Astrocyte of the spinal cord (primary cell): ENCODE measurements at places on chromosomes 7 and 10.

DNA sequence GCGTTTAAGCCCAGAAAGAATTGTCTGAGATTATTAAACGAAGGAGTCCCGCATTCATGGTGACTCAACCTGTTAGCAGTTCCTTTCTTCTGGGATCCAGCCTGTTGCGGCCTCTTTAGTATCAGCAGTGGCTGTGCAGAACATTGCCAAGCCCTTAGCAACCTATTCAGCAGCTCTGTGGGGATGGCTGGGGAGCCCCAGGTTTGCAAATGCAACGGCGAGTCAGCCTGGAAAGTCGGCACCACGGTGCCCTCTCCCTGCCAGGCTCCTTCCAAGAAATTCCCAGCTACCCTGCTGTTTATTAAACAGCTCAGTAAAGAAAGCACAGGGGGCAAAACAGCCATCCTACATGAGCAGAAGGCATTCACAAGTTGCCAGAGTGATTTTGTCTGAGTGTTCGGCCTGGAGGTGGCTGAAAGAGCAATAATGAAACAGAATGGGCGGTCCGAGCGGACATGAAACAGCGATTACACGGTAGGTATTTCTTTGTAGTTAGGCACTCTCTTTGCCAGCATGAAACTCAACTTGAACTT is 198.3 kb downstream of the BAMBI start:
- peak; percentile 71 for DNase-seq

DNA sequence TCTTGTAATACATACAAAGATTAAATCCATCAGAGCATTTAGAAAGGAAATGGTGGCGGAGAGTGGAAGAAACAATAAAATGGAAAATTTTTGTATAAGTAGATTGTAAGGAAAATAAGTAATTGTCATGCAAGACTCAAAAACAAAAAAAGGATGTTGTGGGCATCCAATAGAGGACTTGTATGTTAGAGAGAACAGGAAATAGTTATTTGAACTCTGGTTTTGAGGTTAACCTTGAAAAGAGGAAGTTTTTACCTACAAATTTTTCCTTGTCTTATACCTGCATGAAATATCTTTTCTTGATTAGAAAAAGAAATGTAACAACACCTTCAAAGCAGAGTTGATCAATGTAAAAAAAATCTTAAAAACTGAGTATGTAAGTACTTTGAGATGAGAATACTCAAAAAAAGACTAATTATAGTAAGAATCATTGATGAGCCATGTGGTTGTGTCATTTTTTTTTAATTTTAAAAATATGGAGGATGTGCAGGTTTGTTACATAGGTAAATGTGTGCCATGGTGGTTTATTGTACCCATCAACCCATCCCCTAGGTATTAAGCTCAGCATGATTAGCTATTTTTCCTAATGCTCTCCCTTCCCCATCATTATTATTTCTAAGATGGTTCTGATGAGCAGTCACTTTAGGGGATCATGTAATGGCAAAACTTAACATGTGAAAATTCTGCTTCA is 11.9 kb downstream of the TMEM106B start:
- no peak for DNase-seq

- no peak for DNase-seq
These were observed 25.0 kb upstream of the CDH23 start for GRCh38 chr10:71371750-71372166.

DNA sequence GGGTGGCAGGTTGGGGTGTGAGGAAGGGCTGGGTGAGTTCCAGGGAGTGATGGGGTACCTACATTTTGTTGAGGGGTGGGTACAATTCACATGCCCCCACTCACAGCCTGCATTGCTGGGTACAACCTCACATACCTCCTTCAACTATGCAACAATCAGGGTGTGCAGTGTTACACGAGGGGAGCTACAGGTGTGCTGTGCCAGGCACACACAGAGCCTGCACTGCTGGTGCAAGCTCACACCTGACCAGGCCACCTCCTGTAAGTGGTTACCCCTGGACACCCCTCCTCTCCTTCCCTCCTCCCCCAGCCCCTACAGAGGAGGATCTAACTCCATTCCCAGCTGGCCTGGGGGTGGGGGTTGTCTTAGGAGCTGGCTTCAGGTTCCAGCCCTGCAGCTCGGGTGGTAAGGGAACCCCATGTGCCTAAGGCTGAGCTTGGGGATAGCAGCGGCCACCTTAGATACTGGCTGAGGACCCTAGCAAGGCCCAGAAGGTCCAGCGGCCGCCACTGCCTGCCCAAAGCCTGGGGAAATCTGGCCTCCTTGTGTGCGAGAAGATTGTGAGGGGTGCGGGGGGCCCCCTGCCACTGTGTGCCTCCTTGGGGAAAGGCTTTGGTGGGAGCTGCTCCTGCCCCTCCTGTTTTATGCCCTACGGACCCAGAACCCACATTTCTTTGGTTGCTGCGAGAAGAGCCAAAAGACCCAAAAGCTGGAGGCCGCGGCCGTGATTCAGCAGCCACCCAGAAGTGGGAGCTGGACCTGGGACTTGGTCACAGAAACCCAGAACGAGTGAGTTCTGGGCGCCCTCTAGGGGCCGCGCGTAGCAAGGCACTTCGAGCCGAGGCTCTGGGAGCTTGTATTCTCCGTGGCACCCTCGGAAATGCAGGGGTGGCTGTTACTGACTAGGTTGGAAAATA is 10.8 kb downstream of the TLX1 start:
- peak; percentile 76 for DNase-seq

GRCh38 chr10:75916906-75917305 is 485.5 kb downstream of the LRMDA start:
- no peak for DNase-seq

GRCh38 chr7:9391984-9392383 is 958.6 kb downstream of the NXPH1 start:
- DNase-seq = no peak

GRCh38 chr7:123770378-123770777 is 21.6 kb upstream of the WASL start:
- peak; percentile 43 for DNase-seq

- peak; percentile 89 for DNase-seq
These were observed 21.4 kb upstream of the HELLS start for GRCh38 chr10:94524146-94524545.

DNA sequence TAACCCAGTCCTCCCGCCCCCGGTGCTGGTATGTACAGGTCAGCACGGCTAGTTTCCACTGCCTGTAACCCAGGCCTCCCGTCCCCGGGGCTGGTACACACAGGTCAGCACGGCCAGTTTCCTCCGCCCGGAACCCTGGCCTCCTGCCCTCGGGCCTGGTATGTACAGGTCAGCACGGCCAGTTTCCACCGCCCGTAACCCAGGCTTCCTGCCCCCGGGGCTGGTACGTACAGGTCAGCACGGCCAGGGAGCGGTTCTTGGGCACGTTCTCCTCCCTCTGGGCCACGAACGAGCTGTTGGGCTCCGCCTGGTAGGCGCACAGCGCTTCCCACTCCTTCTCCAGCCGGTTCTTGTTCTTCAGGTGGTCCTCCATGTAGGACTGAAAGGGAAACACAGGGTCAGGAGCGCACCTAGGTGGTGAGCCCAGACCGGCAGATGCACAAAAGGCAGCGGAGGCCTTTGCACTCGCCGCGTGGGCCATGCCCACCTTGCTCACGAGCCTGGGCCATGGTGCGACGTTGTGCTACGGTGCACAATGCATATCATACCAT is 284.4 kb downstream of the DNAJB6 start:
- no peak for DNase-seq

GRCh38 chr7:93053949-93054943 is 63.5 kb downstream of the SAMD9 start:
- no peak for DNase-seq

GRCh38 chr7:134891262-134891695 is 95.0 kb upstream of the AGBL3 start:
- peak; percentile 97 for DNase-seq

- DNase-seq = no peak
These were observed 34.8 kb downstream of the HBP1 start for GRCh38 chr7:107203607-107204006.

DNA sequence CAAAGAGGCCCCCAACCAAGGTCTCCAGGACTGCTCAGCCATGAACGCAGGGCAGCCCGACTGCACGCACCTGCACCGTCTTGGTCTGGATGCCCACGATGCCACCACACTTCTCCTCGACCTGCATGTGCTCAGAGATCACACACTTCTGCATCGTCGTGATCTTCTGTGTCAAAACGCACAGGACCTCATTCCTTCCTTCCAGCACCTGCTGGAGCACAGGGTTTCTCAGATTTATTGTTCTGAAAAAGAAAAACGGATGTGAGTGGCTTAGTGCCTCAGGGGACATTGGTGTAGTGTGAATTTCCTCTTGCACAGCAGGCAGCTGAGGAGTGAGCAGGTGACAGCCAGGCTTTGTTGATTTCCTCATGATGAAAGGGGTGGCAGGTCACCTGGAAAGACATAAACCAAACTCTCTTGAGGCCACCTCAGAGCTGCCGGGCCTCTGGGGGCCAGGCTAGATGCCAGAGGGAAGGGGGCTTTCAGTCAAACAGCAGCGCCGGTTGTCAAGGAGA is 38.2 kb downstream of the GSDME start:
- DNase-seq = no peak

- no peak for DNase-seq
These were observed 1270.2 kb upstream of the SORCS1 start for GRCh38 chr10:108434559-108435252.

DNA sequence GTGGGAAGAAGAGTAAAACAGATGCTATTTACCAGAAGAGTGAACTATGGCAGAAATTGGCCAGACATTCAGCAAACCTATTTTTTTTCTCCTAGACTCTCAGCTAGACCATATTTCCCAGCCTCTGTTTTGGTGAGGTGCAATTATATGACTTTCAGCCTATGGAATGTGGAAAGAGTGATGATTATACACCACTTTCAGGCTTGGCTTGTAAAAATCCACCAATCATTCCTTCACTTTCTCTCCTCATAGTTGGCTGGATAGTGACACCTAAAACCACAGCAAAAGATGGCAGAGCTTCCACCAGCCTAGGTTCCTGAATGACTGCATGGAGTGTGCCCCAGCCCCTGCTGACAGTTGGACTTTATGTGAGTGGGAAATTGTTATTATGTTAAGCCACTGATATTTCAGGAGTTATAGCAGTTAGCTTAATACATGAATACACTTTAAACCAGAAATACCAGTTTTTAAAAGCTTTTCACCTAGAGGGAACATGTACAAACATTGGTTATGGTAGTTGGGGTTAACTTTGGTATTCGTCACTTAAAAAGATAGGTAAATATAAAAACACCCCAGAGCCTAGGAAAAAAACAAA is 19.1 kb upstream of the TNKS2 start:
- no peak for DNase-seq

DNA sequence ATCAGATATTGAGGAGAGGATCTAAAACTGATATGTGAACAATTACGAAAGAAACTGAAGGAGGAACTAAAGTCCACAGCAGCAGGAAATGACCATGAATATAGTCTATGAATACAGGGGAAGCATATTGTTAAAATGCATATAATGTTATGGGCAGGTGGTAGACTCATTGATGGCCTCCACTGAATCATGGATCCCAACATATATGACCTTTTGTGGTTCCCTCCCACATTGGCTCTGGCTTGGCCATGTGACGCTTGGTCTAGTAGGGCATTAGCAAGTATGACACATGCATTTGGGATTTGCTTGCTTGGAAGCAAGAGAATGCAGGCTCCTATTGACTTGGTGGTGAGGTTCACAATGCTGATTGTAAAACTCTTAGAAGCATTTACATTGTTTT is 55.2 kb upstream of the RAB18 start:
- peak; percentile 48 for DNase-seq

GRCh38 chr7:98784216-98784785 is 85.5 kb downstream of the TMEM130 start:
- no peak for DNase-seq

DNA sequence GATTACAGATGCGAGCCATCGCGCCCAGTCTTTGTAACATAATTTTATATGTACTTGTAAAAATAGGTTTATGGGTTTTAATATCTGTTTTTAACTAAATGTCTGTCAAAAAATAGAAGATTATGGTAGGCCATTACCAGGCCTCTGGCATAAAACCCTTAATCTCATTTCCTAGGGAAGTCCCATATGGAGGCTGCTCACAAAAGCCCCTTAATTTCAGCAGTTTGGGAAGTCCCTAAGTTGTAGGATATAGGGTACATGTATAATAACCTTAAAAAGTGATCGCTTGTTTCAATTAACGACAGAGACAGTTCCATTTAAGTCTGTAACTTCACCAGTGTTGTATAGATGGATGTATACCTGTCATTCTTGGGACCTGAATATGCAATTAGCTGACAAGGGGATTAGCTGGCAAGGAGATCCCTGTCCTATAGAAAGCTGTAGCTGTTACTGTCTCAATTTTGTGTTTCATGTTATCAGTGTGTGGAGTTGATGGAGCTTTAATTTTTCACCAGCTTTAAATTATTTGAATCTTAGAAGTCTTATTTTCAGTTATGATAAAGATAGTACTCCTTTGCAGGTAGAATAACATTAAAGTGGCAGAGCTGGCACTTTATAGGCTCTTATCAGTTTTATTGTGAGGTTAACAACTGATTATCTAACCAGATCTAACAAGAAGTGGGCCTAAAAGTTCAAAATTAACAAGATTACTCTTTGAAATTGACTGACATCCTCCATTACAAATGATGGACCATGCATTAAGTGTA is 10.5 kb downstream of the TRIM24 start:
- DNase-seq = no peak

- no peak for DNase-seq
These were observed 61.9 kb downstream of the KLHDC10 start for GRCh38 chr7:130131964-130132875.

GRCh38 chr7:129713544-129713943 is 102.0 kb downstream of the NRF1 start:
- no peak for DNase-seq

DNA sequence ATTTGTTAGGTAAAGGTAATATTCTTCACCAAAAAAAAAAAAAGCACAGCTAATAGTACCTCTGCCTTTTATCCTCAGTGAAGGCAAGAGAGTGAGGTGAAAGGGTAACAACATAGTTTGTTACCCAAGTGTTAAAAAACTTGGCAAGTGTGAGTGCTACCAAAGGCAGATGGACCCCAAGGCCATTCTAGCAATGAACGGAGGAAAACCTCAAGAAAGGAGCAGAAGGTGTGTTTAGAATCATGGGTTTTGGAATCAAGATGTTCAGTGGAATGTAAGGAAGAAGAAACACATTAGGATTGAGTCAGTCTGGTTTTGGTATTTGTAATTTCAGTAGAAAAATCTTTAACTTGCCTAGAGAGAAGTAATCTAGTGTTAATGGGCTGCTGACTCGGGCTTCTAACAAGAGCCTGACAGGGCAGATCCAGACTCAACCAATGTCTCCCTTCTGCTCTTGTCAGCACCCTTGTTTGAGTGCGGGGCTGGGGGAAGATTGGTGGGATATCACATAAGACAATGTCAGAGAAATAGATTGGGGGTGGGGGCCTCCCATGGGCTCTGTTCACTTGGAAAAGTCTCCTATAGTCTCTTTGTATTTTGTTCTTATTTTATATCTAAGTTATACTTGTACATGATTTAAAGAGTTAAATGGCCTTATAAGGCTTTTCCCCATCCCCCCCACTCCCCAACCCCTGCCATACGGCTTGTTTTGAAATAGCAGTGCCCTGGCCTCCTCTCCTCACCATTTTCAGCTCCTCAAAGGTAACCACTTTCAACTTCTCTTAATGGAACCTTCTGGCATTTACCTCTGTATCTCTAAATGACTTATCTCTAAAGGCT is 44.4 kb downstream of the SCD start:
- no peak for DNase-seq
